NCI-H1930 (cell line): ENCODE measurements at places on chromosomes 5 and 9.
A peak's percentile ranks its signal among the peaks of the same experiment; 100 is the strongest.

GRCh38 chr9:74773886-74774479 is 113.7 kb downstream of the TRPM6 start:
- DNase-seq: peak; percentile 28

GRCh38 chr5:126103050-126103449 is 320.2 kb upstream of the GRAMD2B start:
- no peak for DNase-seq

- no peak for DNase-seq
These were observed 2.2 kb upstream of the OR2S2 start for GRCh38 chr9:35960039-35960655.

DNA sequence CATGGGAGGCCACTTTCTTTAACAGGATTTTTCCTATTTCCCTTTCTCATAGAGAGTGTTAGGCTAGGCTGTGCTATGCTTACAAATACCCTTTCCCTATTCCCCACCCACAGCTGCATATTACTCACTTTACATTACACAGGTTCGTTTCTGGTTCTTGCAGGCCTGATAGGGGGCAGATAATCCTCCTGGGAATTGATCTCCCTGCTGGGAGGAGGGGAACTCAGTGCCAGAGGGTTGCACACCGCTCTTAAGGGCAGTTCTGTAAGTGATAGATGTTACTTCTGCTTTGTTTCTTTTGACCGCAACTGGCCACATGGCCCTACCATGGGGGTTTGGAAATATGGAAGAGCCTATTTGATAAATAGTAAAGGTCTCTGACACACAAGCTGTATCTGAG is 54.0 kb upstream of the NTRK2 start:
- no peak for DNase-seq

DNA sequence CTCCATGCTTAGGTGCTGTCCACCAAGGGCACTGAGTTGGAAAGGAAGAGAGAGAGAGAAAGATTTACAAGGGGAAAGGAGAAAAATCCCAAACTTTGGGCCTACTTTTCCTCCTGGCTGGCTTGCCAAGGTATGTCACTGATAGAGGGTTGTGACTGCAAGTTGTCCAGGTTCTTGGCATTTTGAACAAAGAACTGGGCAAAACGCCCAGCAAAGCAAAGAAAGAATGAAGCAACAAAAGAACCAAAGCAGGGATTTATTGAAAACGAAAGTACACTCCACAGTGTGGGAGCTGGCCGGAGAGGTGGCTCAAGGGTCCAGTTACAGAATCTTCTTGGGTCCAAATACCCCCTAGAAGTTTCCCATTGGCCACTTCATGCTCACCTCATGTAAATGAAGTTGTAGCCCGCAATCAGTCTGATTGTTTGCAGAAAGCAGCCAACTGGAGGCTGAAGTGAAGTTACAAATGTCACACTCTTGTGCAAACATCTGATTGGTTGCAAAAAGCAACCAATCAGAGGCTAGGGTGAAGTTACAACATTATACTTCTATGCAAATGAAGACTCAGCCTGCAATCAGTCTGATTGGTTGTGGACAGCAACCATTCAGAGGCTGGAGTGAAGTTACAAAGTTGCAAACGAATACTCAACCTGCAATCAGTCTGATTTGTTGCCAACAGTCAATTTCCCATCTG is 263.5 kb downstream of the YTHDC2 start:
- DNase-seq: no peak

DNA sequence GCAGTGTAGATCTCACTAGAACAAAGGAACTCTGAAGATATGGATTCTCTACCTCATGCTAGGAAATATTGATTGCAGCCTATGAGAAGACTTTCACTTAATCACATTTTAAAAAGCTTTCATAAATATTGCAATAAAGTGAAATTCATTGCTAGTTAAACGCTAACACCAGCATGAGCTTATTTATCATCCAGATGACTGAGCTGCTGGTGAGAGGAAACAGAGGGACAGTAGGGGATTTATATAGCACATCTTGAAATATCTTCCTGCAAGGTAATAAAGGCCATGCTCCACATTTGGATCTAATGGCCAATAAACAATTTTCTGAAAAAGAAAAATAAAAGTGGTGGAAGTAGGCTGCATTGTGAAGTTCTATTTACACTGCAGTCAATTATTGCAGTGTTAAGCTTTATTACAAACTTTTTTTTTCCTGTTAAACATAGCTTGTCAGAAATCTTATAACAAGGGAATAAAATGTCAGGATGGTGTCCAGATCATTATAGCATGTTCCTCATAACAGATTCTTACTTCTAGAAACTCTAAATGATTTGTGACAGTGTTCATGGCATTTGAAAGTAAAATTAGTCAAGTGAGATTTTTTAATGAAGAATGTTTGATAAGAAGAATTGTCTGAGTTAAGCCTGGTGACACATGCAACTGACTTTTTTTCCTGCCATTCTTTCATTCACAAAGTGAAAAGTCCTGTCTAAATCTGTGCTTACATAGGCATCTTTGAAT is 342.6 kb downstream of the DMAC1 start:
- DNase-seq: no peak

- no peak for DNase-seq
These were observed 10.7 kb downstream of the PCDHAC2 start for GRCh38 chr5:140977003-140977402.

- no peak for DNase-seq
These were observed 4.8 kb upstream of the PRKACG start for GRCh38 chr9:69018737-69019136.

DNA sequence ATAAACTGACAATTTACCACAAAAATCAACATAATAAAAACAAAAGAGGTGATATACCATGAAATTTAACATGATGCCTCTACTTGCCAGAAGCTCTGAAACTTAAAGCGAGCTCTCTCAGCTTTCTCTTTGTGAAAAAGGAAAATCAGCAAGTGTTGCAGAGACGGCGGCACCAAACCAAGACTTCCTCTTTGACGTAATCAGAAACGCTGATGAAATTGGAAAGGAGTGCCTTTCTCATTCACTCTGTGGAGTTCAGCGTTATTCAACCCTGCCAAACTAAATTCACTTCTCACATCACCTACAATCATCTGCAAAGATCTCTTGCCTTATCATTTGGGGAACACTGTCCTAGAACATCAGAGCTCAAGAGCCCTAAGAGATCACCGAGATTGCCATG is 32.2 kb downstream of the ANXA6 start:
- DNase-seq: no peak

DNA sequence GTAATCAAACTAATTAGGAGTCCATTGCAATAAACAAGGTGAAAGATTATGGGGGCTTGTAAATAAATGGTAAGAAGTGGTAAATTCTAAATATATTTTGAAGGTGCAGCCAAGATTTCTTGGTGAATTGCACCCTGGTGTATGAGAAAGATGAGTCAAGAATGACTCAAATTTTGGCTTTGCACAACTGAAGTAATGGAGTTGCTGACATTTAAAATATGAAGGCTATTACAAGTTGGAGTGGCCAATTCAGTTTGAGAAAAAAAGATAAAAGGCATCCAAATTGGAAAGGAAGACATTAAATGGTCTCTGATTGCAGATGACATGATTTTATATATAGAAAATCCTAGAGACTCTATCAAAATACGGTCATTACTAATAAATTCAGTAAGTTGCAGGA is 2330.6 kb downstream of the MAT2B start:
- DNase-seq: no peak

DNA sequence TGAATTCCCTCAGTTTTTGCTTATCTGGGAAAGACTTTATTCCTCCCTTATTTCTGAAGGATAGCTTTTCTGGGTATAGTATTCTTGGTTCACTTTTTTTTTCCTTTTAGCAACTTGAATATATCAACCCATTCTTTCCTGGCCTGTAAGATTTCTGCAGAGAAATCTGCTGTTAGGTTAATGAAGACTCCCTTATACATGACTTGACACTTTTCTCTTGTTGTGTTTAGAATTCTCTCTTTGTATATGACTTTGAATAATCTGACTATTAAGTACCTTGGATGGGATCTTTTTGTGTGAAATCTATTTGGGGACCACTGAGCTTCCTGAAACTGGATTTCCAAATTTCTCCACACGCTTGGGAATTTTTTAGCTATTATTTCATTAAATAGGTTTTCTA is 55.0 kb upstream of the CDK5RAP2 start:
- no peak for DNase-seq

DNA sequence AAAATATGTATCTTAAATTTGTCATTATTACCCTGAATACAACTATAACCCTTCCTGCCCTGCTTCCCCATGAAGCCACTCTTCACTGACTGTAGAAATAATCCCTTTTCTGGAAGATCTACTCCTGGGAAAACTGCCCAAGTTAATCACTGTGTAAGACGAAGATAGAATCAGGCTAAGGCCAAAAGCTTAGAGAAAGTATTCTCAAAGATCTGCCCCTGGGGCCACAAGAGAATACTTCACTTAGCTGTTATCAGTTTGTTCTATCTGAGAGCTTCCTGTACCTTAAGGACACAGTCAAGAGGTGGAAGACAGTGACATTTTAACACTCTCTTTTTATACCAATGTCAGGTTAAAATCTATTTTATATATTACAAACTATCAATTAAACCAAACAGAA is 33.8 kb downstream of the RNF145 start:
- DNase-seq: no peak

DNA sequence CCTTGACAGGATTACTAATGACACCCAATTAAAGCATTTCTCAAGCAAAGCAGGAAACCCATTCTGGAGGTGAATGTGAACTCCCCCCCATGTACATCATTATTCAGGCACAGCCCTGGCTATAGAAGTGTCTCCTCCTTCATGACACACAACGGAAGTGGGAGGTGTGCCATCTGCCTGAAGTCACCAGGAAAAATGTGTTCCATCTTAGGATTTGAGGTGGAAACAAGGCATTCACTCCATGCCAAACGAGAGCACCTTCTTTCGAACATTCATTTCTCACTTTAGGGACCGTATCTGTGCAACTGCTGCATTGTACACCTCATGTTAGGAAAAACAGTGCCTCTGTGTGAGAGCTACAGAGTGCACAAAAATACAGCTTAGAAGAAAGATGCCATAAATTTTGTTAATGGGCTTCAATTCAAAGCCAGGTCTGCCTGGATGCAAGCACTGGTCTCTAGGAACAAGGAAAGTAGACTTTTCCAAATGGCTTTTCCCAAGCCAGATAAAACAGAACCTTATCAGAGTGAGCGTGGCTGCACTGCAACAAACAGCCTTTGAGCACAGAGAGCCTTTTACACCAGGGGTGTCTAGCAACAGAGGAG is 19.4 kb downstream of the GOLM1 start:
- DNase-seq: no peak

DNA sequence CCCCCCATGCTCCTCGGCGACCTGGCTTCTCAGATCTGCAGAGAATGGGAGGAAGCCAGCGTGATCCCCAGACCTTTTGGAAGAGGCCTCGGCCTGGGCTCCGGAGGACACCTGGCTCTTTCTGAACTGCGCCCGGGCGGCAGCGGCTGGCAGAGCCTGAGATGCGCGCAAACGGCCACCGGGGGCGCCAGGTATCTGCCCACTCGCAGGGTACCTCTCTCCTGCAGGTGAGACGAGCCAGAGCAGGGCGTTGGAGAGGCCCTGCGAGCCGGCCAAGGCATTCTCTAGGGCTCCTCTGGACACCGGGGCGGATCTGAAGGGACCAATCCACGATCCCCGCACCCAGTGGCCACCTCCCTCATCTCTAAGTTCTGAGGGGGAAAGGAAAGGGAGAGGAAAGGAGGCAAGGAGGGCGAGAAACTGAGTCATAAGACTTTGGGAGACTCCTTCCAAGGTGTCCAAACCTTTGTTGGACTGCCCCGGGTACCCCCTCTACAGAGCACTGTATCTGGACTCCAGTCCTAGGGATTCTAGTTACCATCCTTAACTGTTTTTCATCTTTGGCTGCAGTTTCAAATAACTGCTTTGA is 55.0 kb upstream of the SLC46A2 start:
- no peak for DNase-seq

DNA sequence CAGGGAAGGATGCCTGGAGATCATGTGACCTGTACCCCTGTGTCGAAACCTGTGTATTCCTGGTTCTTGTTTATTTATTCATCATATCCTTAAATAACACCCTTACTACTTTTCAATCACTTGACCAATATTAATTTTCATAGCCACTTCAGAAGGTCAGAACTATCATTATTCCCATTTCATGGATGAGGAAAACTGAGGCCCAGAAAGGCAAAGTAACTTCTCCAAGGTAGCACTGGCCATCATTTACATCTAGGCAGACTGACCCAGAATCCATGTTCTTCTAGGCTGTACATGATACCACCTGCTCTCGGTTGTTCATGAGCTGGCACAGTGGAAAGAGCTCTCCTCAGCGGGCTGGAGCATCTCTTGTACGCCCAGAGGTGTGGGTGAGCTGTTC is 49.4 kb downstream of the KCNIP1 start:
- DNase-seq: no peak

DNA sequence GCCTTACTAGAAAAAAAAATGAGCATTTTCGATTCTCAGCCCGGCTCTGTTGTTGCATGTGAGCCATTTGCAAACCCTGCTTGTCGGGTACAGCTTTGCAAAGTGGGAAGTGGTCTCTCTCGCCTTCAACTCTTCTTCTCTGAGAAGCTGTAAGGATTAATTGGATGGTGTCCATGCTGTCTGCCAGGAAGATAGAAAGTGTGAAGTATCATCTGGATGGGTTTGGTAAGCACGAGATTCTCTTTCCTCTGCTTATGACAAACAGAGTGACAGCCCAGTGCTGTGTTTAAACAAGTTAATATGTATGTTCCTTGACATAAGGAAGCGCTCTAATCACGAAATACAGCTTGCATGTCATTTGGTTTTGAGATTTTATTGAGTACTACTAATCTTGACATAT is 109.1 kb upstream of the SPATA31D4 start:
- no peak for DNase-seq

GRCh38 chr9:78363221-78363620 is 66.3 kb downstream of the PSAT1 start:
- DNase-seq: no peak

GRCh38 chr5:135569755-135570452 is 8.9 kb downstream of the CXCL14 start:
- DNase-seq: no peak

DNA sequence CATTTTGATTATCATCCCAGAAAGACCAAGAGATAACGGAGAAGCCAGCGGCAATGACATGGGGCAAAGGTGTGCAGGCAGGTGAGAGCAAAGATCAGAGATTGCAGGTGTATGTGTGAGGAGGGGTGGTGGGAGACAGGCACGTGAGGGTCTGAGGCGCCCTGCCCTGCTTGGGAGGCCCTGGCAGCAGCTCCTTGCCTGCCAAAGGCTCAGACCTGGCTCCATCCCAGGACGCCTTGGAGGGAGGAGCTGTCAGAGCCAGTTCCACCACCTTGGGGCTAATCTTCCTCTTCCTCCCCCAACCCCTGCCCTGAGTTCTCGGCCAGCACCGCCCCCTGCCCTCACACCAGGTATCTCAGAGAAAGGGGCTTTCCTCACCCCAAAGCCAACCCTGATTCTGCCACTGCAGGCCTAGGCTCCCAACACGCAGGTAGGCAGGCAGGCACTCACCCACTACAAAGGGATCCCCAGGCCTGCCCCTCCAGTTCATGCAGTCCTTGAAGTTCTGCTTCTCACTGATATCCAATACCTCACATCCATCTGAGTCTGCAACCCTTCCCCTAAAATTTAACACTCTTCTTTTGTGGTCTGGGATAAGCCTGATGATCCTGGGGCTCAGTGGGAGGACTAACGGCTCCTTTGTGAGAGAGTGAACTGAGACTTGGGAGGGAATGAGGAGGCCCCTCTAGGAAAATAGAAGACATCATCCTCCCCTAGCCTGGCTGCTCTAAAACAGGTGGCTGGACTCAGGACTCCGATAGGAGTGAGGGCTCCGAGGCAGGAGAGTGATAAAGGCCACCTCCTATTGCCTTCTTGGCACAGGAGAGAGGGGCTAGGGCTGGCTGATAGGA is 1.8 kb downstream of the AQP3 start:
- no peak for DNase-seq
